CD4-positive, alpha-beta T cell treated with Interleukin-6 at 100 ng/mL for 8 hours (primary cell): ENCODE measurements at places on chromosomes 7 and 10.

DNA sequence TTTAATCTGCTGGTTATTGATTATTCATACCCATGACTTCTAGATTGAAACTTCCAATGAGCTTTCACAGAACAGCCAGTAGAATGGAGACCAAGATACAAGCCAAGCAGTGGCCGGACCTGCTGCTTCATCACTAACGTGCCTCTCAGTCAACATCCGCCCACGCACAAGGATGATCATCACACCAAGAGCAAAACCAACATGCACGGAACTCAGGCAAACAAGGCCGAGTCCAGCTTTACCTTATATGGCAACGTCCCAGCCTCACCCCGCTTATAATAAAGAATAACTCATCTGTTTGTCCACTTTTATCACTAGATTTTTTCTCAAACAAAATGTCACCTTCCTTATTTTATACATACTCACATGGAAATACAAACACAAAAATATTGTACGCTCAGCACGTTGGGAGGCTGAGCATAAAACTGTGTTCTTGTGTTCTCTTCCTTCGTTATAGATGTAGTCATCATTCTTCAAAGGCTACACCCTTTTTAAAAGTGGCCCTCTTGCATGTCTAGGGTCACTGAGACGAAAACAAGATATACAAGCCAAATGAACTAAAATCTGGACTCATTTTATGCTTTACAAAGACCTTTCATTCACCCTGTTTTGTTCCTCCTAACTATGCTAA is 122.7 kb downstream of the SFMBT2 start:
- no peak for DNase-seq

GRCh38 chr10:102701272-102701671 is 12.9 kb downstream of the ARL3 start:
- DNase-seq: no peak

DNA sequence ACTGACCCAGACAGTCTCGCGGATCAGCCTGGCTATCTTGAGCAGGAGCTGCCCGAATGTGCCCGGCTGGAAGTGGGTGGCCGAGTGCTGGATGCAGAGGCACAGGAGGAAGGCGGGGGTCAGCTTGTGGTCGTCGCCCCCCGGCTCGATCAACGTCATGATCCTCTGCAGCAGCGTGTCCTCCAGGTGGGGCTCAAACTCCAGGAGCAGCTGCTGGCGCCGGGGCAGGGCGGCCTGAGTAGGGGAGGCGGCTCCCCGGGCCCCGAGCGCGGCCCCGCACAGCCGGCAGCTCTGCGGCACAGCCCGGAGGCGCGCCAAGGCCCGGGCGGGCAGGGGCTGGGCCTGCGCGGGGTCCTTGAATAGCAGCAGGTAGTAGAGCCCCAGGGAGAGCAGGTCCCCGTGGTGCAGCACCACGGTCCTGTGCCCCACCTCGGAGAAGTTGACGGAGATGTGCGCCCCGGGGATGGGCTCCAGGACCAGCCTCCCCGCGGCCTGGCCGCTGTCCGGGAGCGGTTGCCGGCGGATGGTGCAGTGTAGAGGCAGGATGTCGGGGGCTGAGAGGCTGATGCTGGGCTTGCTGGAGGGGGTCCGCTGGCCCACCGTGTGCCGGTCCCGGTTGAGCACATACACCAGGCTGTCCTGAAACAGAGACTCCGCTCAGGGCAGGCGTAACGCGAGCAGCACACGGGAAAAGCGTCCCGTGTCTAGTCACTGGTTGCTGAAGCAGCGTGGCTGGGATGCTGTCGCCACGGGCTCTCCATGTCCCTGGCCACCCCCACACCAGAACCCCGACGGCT is 27.0 kb downstream of the PAPOLB start:
- DNase-seq: no peak

DNA sequence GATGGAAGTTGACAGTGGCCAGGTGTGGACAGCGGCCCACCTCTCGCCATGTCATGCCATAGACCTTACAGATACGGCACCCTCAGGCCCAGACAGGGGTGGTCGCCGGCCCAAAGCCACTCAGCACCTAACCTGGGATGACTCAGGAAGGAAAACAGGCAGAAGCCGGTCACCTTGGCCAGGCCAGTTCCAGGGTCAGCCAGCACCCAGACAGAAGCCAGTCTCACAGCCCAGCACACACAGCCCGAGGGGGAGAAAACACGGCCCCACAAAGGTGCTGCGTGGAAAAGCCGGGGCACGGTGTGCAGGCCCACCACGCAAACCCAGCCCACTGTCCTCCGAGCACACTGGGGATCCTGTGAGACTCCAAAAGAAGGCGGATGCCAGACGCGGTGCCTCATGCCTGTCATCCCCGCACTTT is 95.2 kb upstream of the DNAAF5 start:
- no peak for DNase-seq

- no peak for DNase-seq
These were observed 64.2 kb downstream of the PHYHIPL start for GRCh38 chr10:59240582-59241183.

GRCh38 chr10:46787321-46787615 is 124.0 kb upstream of the PTPN20 start:
- DNase-seq: peak; percentile 50

GRCh38 chr10:102153093-102153620 is 968 bp downstream of the NOLC1 start:
- no peak for DNase-seq

DNA sequence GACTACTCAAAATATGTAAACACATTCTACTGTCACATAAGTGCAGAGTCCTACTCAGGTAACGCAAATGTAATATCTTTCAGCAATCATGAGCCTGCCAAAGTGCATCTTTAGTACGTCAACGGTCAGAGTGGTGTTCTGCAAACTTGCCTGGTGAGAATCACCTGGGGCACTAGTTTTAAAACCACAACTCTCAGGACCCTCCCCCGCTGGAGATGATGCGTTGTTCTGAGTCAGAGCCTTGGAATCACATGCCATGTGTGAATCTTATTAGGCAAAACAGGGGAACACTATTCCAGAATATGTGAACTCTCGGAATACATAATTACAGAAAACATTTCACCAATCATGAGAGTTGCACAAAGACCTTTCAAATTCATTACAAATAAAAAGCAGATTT is 115.7 kb downstream of the TPK1 start:
- no peak for DNase-seq

DNA sequence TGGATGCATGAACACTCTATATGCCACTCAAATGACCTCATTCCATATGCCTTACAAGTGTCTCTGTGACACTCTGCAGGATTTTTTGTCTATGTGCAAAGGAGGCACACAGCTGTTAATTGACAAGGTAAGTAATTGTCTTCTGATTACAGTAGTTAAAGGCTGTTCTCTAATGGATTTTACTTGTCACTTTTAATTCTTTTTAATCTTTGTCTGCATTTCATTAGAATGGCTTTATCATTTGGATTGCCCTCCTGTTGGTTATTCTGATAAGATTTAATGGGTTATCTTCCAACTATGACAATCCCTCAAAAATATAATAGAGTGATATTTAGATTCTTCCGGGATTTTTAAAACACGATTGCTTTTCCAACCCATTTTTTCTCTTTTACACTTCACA is 290.0 kb upstream of the TEX47 start:
- no peak for DNase-seq

DNA sequence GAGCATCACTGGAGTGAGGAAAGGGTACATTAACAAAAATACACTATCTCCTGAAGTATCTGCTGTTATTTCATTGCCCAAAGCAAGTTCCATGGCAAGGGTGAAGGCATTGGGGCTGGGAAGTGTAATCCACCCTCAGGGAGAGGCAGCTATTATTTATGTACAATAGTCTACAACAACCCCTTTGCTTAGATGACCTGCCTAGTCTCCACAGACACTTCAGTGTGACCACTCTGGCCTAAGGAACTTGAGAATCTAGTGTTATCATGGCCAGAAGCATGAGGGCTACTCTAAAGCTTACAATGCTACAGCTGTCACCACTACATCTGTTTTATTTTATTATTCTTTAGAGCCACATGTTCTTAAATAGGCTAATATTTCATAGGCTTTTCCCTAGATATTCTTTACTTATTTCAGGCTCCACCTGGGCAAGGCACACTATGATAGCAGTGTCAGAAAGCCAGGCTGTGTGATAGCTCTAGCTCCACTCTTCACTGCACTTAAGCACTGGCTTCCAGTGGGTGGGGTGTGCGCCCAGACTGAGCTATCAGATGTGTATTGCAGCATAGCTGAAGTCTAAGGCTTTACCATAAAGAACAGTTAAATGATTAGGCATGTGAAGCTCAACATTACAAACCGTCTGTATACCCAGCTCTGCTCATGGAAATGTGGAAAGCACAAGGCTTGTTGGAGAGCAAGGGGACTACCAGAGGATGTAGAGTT is 117.0 kb upstream of the CCDC6 start:
- DNase-seq: no peak

GRCh38 chr7:130940326-130940725 is 206.3 kb upstream of the KLF14 start:
- no peak for DNase-seq

GRCh38 chr10:69573056-69573806 is at the start of gene NEUROG3:
TSS of gene NEUROG3 (minus strand) at chr10:69573422. CDS start at chr10:69573043, 379 bp downstream.
- no peak for DNase-seq

GRCh38 chr10:60332371-60332770 is 57.3 kb downstream of the ANK3 start:
- DNase-seq: no peak

DNA sequence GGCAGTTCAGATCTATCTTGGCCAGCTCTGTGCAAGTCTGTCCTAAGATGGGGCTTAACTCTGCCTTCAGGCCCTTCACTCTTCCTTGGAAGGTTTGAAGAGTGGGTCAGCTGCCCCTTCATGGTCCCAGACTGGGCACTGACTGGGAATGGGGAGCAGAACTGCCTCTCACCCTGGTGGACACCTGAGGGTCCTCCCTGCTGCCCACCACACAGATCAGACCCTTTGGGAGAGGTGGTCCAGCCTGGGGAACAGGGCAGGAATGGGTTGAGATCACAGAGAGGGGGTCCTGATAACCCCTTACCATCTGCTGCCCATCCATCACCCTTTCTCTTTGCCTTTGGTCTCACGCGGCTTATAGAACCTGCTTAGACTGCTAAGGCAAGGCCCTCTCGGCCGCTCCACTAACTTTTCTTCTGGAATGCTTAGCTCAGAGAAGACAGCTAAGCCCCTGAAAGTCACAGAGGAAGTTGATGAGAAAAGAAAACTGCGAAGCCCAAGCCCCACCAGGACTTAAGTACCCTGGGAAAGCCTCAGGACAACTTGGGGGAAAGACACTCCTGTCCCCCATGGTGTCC is 402 bp upstream of the CDHR1 start:
- no peak for DNase-seq
